ENCODE measurements at places on chromosomes 13 and 19.

- no peak for DNase-seq
These were observed 5.6 kb downstream of the PNKP start for GRCh38 chr19:49861541-49862378.

DNA sequence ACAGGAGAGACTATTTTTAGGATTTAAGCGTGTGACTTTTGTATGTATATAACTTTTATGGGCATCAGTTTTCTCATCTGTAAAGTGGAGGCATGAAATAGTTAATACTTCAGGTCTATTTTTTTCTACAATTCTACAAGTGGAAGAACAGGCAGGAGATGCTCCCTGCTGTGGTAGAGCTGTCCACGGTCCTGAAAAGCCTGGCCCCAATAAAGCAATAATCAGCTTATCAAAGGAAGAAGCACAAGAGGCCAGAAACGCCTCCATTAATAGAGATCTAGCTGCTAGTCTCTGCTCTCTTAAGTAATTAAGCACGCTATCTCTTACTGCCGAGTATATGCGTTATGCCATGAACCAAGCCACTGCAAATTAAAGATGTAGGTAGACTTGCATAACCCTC lies 28.0 kb upstream of the WASF3 start:
- peak; percentile 79 for DNase-seq

- no peak for DNase-seq
These were observed 6.0 kb upstream of the CCNP start for GRCh38 chr19:40232479-40232878.

GRCh38 chr13:27708325-27708724 lies 84.0 kb upstream of the GSX1 start:
- no peak for DNase-seq

GRCh38 chr13:42991898-42992763 lies at the start of gene EPSTI1:
Gene EPSTI1 (minus strand): TSS chr13:42992241. CDS start chr13:42992165, 76 bp downstream.
- peak; percentile 31 for DNase-seq

GRCh38 chr19:42158926-42159325 lies 26.7 kb upstream of the POU2F2 start:
- DNase-seq: no peak

- no peak for DNase-seq
These were observed 27.6 kb upstream of the NEK3 start for GRCh38 chr13:52187029-52187423.
